ENCODE measurements at places on chromosomes 1 and 21.

GRCh38 chr1:153957744-153958110 is 685 bp downstream of the CRTC2 start:
- no peak for DNase-seq

DNA sequence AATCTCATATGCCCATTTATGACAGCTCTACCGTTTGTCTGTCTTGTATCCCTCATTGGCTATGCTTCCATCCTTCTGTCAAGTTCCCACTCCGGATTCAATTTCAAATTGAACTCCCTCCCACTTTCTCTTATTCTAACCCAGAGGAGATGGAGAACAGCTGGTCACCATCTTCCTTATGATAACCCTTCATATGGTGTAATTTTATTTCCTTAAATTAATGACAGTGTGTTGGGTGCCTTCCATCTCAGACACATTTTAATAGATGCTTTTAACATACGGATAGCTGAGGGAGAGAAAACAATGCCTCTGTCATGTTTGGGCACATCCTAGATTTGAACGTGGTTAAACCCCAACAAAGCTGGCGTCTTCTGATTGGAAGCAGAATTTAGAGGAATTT is 103.0 kb upstream of the PLXNA2 start:
- no peak for DNase-seq

GRCh38 chr1:118504221-118504644 is 319.2 kb upstream of the SPAG17 start:
- DNase-seq, result no peak

- DNase-seq, result no peak
These were observed 8.1 kb upstream of the PMVK start for GRCh38 chr1:154944401-154945159.

DNA sequence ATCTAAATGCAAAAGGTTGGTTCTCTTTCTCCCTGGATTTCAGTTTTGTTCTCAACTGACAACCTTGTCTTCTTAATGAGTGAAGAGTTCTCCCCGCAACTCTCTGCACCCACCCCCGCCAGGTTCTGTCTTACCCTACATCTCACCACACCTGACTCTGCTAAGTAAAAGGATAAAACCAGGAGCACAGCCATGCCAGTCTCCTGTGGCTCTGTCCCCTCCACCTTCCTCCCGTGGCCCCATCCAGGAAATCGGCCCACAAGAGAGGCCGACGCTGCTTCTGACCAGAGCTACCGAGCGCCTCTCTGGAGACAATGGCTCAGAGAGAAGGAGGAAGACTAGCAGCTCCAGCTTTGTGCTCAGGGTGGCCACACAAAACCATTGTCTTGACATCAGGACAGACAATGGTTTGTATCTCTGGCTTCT is 72.2 kb downstream of the PLEKHA6 start:
- DNase-seq, result no peak

- no peak for DNase-seq
These were observed 52.9 kb downstream of the MRPS6 start for GRCh38 chr21:34126269-34126668.

DNA sequence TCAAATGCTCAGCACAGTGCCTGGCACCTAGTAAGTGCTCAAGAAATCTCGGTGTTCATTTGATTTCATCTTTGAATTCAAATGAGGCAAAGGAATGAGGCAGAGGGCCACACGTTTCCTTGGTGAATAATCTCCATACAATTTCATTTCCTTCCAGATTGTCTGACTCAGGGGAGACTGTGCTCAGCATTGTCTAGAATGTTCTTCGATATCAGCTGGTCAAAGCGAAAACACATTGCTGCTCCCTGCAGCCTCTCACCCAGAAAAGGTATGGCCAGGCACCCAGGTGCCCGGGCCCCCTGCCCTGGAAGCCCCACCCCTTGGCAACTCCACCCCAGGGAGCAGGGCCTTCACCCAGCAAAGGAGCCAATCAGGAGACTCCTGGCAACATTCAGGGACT is 55.8 kb downstream of the FBXO2 start:
- no peak for DNase-seq

GRCh38 chr1:17587693-17588047 is 48.2 kb downstream of the ARHGEF10L start:
- DNase-seq, result no peak

DNA sequence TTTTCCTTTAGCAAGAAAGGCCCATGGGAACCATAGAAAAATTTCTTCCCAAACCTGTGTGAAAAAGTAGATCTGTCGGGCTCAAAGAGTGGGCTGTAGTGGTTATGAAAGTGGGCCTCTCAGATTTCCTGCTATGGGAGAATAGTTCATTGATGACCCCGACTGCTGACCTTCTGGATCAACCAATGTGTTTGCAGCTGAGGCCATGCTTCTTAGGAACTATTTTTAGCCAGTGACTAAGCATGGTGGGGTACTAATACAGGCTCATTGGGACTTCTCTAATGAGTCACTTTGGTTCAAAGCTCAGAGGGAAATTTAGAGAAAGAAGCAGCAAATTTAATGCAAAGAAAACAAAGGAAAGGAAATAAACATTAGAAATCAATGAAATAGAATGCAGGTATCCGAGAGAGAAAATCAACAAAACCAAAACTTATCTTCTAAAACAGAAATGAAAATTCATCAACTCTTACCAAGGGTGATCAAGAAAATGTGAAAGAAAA is 12.6 kb upstream of the PSMA5 start:
- DNase-seq, result no peak

- DNase-seq, result no peak
These were observed 32.2 kb downstream of the PSEN2 start for GRCh38 chr1:226902601-226903000.

GRCh38 chr1:109687641-109688499 is at the start of gene GSTM1:
Gene GSTM1, plus strand, starts transcription at chr1:109687817. Its CDS starts 57 bp downstream, at chr1:109687874.
- DNase-seq, result no peak

- no peak for DNase-seq
These were observed 144.6 kb downstream of the SLC30A10 start for GRCh38 chr1:219783605-219784235.

DNA sequence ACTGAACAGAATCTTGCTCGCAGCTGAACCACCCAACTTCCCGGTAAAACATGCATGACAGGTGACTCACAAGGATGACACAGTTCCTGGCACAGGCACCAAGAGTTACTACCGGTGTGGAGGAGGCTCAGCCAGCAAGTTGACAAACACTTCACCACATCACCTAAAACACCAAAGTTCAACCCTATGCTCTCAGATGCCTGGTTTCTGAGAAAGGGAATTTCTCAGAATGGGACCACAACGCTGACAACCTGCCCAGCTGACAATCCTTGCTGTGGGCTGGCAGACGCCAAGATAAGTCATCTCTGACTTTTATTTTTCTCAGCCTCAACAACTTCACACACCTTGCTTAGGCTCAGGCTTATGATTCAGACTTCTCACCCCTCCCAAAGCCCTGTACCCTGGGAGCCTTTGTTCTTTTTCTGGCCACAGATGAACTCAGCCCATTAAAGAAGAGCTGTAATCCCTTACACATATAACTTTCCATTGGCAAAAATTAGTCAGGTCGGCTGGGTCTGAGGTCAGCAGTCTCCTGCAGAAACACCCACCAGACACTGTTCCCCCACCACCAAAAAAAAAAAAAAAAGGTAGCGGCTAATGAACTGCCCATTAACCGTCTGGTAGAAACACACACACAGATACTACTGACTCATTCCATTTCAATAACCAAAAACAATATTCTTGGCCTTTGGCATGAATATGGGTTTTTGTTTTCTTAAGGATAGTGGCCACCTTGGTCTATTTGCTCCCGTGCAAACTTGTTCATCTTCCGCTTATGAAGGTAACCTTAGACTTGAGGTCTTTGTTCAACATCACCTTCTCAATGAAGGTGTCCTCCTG is 10.8 kb upstream of the TIAM1 start:
- DNase-seq, result no peak

All from cortex of kidney (tissue), 1 donor.